Activated CD4-positive, alpha-beta T cell treated with anti-CD3 and anti-CD28 coated beads for 24 hours (primary cell): ENCODE measurements at places on chromosomes 2 and 18.

- no peak for DNase-seq
These were observed 6.3 kb downstream of the TRABD2A start for GRCh38 chr2:84874381-84875212.

DNA sequence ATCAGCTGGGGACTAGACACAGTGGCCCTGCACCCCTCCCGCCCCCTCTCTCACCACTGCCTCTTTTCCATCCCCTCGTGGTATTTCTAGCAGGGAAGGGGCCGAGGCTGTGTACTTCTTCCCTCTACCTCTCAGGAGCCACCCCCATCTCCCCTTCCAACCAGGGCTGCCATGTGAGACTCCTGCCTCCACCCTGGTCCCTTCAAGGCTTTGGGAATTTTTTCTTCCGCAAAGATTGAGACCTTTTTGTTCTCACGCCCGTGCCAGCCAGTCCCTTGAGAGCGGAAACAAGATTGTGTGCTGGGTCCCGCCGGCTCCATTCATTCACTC lies 39.1 kb downstream of the LPIN1 start:
- DNase-seq, result no peak

- no peak for DNase-seq
These were observed 64.7 kb upstream of the TMEM247 start for GRCh38 chr2:46414701-46415100.

DNA sequence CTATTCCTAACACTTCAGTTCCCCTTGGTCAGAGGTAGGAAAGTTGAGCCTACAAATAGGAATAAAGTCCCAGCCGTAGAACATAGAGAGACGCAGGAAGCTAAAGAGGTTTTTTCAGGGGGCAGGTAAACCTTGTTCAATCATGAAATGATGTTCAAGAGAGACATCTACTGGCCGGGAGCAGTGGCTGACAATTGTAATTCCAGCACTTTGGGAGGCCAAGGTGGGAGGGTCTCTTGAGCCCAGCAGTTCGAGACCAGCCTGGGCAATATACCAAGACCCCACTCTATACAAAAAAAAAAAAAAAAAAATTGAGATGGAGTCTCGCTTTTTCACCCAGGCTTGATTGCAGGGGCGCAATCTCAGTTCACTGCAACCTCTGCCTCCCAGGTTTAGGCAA lies 66.7 kb upstream of the DNAJC10 start:
- DNase-seq, result no peak

DNA sequence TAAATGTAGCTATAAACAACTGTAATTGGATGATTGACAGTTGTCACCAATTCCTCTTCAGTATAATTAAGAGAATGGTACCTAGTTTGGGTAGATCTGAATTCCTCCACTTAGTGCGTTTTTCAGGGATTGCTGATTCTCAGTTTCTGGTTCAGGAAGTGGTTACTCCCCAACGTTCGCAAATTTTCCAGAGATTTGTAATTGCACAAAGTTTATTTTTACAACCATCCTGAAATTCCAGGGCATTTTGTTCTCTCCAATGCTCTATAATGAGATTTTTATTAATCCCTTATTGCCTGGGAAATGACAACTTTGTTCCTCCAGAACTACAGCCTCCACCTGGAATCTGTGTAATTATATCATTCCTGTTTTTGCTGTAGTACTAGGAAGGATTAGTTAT lies 710.6 kb upstream of the ZEB2 start:
- no peak for DNase-seq

- DNase-seq, result no peak
These were observed 1279.9 kb upstream of the NRXN1 start for GRCh38 chr2:52311862-52312261.

GRCh38 chr2:12155303-12156051 lies 409.0 kb downstream of the LPIN1 start:
- DNase-seq, result no peak

DNA sequence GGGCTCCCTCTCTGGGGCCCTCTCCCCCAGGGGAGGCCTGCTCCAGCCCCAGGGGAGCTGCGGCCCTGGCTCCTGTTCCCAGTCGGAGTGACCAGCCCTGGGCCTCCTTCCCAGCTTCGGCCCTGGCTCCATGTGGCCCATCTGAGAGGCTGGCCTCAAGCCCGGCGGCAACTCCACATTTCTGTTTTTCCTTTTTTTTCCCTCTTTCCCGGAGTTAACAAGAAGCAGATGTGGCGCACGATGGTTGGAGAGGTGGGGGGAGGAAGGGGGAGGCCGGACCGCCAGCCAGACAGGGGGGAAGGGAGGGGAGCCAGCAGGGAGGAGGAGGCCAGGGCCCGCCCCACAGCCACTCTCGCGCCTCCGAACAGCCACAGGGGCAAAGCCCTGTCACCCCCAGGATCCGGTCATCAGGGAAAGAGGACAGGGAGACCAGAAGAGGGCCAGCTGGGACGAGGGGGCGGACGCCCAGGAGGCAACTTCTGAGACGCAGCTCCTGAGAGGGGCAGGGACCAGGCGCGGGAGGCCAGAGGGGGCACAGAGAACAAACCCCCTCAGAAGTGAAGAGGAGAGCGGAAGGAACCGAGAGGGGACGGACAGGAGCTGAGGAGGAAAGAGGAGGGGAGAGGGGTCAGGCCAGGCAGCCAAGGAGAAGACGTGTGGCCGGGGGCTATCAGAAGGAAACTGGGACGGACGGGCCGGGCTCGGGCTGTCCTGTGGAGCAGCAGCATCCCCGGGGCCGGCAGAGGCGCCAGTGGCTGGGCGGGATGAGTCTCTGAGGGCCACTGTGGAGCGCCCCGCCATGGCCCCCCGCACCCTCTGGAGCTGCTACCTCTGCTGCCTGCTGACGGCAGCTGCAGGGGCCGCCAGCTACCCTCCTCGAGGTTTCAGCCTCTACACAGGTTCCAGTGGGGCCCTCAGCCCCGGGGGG lies at the start of gene EMILIN1:
Gene EMILIN1, plus strand, starts transcription at position 349 of the 928 bp plus-strand sequence. Its CDS starts 451 bp downstream, at position 800.
- DNase-seq, result no peak

DNA sequence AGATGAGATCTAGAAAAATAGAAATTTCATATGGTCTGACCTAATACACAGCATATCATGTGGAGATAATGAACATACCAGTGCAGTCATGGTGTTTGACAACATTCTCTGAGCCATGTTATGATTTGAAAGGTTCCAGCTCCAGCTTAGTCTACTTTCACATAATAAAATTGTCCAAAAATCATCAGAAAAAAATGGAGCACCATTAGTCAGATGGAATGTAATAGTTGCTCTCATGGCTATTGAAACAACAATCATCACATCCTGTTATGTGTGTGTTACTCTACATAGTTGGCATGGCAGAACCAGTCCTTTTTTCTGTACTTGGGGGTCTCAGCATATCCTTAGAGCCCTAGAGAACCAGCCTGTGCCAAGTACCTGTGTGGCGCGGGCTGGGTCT lies 678.9 kb upstream of the FANCL start:
- DNase-seq, result no peak

- DNase-seq, result no peak
These were observed 21.7 kb upstream of the PHLPP1 start for GRCh38 chr18:62693659-62694058.

- no peak for DNase-seq
These were observed 267.0 kb downstream of the NOL4 start for GRCh38 chr18:33957707-33958106.

- no peak for DNase-seq
These were observed 194.1 kb downstream of the PTPRM start for GRCh38 chr18:7760967-7761948.

DNA sequence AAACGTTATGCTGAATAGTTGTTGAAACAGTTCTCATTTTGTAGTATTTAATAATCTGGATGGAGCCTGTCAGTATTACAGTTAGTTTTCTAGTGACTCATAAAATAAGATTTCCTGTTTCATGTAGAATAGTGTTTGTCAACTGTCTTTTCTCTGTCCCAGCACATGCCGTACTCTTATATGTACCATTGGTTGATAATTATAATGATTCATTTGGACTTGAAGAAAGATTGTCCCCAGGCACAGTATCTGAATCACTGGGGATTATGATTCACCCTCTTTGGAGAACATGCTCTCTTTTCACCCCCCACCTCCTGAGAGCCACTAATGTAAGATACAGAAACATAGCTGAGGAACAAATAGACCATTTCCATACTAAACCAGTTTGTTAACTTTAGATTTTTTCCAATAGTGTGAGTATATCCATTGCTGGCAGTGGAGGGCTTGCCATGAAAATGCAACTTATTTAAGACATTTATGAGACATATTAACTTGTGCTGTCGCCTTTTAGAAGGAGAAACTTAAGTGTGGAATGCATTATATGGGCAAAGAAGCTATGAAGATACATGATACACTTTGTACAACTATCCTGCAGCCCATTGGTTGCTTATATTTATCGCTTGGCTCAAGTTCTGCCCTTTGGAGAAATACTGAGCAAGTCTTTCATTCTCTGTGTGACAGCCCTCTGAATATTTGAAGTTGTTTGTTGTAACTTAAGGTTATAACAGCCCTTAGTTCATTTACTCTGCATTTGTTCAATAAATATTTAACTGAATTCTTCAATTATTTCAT lies 12.4 kb downstream of the COPS8 start:
- no peak for DNase-seq

- DNase-seq, result no peak
These were observed 310.9 kb downstream of the PRKCE start for GRCh38 chr2:45962177-45962921.

- no peak for DNase-seq
These were observed 19.0 kb upstream of the DUSP19 start for GRCh38 chr2:183059561-183059960.

DNA sequence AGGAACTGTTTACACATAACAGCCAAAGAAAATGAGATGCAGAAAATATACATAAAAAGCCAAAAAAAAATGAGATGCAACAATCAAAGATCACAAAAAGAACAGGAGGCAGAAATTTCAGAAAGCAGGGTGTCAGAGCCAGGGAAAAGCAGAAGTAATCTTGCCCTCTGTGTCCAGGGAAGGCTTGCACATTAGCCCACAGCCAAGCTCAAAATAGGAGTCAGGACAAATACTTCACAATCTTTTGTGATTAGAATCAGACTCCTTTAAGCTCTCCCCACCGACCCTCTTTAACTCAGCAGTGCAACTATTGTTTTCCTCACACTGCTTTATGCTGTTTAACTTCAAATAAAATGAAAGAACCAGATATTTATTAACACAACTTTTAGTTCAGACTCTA lies 34.6 kb downstream of the IAH1 start:
- DNase-seq, result no peak

- no peak for DNase-seq
These were observed 422.5 kb upstream of the SLC8A1 start for GRCh38 chr2:40874380-40874779.

- no peak for DNase-seq
These were observed 172.5 kb downstream of the KLHL29 start for GRCh38 chr2:23557455-23557854.

DNA sequence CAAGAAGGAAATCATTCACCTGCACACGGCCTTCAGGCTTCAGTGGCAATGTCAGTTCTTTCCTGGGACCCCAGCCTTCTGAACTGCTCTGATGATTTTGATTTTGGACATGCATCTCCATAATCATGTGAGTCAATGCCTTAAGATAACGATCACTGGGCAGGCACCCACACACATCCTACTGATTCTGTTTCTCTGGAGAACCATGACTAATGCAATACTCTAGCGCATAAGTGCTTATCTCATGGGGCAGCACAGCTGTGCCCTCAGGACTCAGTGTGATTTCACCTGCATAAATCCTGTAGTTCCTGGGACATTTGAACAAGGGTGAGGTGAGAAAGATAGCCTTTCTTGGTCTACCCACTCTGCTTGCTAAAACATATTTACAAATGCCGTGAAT lies 144.6 kb downstream of the AKAIN1 start:
- no peak for DNase-seq

DNA sequence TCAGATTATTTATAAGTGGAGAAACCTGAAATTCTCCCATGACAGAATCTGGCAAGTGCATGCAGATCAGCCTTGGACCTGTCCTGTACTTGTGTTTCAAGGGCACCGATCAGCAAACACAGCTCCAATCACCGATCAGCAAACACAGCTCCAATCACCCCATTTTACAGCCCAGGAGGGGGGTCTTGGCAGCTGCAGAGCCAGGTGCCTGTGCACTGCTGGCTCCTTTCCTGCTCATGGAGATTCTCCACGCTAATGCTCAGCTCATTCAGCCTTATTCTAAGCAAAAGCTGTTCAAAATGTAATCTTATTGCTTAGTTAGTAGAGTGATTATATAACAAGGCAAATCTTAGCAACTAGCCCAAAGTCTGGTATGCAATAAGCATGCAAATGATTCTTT lies 623.1 kb upstream of the HS6ST1 start:
- no peak for DNase-seq

DNA sequence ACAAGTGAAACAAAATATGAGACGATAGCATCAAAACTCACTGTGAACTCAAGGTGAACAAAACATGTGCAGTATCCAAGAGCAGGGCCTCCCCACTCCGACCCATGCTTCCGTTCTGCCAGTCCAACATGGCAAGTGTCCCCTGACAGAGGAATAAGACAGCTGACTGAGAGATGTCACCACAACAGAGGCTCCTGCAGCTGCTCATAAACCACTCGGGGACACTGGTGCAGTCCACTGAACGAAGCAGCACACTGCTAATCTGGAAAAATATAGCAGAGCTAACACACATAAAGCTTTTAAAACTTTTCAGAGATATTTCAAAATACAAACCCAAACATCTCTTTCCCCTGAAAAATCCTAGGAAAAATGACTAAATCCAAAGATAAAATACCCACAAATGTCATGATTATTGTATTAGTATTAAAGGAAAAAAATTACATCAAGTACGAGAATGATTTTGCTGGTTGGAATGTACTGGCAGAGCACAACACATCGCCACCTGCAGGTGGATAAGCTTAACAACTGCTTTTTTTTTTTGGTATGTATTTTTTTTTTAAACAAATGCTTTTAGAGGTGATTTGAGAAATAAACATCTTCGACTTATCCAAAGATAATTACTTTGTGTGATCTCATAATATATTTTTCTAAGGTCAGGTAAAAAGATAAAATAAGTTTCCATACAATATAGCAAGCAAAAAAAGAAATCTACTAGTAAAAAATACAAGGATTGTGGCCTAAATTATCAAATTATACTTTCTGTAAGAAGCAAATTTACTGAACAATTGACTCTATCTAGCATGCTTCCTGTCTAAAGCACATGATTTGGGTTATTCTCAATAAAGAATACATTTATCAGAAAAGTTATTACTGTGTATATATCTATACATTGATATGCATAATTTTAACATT lies 18.6 kb downstream of the THADA start:
- DNase-seq, result no peak

DNA sequence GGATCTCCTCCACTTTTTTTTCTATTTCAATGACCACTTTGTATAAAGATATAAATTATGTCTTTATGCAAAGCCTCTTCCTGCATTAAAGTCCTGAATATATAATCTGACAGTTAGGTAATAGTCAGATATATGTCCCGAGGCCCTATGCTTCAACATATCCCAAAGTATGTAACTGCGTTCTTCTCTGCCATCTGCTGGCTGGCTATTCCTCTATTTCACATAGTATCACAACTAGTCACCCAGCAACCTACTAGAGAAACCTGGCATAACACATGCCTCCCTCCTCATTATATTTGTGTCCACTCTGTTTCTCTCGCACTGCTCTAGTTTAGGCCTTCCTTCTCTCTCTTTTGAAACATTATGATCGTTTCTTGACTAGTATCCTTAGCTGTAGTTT lies 640.8 kb downstream of the DPP10 start:
- DNase-seq, result no peak
